Mesenteric fat pad (tissue), 1 donor: ENCODE measurements at places on chromosomes 1 and 21.

- DNase-seq = no peak
Measured at GRCh38 chr21:15768853-15769252, 39.1 kb downstream of the USP25 start.

DNA sequence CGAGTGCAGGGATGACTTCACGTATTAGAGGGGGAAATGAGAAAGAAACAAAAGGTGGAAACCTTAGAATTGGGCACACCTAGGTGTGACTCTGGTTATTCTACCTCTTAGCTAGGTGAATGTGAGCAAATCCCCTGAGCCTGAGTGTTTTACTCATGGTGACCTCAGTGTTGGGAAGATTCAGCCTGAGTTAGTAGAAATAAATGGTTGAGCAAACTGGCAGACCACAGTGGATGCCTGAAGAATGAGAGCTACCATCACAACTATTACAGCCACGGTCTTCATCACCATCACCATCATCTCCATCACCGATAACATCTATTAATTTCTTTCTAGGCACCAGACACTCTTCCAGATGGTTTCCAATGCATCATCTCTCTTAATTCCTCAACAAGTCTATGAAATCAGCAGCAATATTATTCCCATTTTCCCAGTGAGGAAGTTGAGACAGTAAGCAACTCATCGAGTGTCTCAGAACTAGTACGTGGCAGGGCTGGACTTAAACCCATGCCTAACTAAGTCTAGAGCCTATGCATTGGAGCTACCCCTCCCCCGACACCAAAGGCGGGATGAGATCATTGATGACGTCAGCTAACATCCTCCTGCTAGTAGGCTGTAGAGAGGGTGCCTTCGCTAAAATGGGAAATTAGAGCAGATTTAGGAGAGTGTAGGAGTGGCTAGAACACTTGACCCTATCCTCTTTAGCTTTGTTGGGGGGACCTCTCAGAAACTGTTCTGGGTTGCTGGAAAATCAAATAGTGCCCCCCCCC is 7.9 kb upstream of the KAZN start:
- DNase-seq = no peak

- no peak for DNase-seq
Measured at GRCh38 chr1:117128323-117129079, 7.0 kb upstream of the TRIM45 start.

- DNase-seq = no peak
Measured at GRCh38 chr21:45339421-45340402, 52.0 kb upstream of the POFUT2 start.

DNA sequence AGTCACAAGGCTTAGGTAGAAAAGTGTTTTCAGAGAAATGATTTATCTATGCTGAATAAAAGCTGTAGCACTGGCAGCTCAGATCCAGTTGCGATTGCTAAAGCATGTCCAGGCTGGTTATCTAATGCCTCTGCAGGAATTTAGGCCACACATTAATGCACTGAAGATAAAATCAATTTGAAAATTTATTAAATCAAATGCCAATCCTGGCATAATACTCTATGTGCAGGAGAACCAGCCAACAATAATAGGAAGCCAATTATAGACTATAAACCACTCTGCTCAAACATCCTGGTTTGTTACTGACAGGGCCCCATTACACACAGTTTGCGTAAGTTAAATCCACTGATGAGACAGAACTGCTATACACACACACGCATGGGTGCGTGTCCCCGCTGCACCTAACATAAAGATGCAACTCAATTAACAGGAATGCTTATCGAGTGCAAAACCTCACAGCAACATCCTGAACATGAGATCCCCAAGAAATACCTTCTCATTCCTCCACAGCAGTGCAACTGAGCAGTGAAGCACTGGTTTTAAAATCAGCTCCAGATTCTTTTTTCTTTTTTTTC is 40.6 kb downstream of the PTP4A2 start:
- DNase-seq = no peak
